Activated T-cell treated with anti-CD3 and anti-CD28 coated beads, Interleukin-2, amount 50 U/mL, for 72 hours (primary cell): ENCODE measurements at places on chromosomes 3 and 15.

DNA sequence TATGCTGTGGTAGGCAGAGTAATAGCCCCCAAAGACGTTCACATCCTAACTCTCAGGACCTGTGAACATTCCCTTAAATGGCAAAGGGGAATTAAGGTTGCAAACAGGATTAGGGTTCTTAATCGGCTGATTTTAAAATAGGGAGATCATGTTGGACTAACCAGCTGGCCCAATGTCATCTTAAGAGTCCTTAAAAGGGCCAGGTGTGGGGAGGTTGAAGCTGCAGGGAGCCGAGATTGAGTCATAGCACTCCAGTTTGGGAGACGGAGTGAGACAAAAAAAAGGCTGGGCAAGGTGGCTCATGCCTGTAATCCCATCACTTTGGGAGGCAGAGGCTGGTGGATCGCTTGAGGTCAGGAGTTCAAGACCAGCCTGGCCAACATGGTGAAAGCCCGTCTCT, 1.6 kb upstream of the FLNB start:
- peaks cover 24% of the 10 kb centered on the region for H3K4me1 ChIP-seq
- no peaks in the 10 kb centered on the region for H3K27me3 ChIP-seq
- H3K27ac ChIP-seq = no peak overlapping the region
- H3K36me3 ChIP-seq = no peaks in the 10 kb centered on the region
- no peak overlapping the region for H3K4me3 ChIP-seq

DNA sequence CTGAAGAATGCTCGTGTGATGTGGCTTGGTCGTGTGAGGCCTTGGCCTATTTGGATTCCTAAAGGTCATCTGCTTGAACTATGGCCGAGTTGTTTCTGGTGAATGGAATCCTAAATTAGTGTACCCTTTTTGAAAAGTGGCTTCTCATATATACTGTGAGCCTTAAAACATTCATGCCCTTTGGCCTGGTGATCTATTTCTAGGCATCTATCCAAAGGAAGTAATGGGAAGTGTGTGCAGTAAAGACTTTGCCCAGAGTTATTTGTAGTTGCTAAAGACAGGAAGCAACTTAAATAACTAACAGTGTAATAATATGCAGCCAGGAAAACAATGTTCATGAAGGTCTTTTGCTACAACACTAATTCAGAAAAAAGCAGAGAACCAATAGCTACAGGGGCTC, 3.0 kb downstream of the DGKG start:
- no peak overlapping the region for H3K27ac ChIP-seq
- H3K36me3 ChIP-seq = no peaks in the 10 kb centered on the region
- peaks cover 69% of the 10 kb centered on the region for H3K27me3 ChIP-seq
- no peak for DNase-seq

DNA sequence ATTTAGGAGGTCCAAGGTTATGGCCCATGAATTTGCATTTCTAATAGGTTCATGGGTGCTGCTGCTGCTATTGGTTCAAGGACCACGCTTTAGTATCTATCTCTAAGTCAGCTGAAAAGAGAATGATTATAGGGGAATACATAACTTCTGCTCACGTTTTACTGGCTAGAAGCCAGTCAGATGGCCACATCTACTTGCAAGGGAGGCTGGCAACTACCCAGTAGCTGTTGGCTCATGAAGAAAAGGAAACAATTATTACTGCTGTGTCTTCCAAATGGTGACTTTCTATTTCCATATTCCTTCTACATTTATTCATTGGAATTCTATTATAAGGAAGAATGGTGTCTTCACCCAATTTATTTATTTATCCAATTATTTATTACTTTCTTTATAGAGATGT, 54.2 kb downstream of the SLC25A36 start:
- H3K36me3 ChIP-seq = no peaks in the 10 kb centered on the region
- no peak for DNase-seq
- H3K4me3 ChIP-seq = no peak overlapping the region

GRCh38 chr15:51969728-51970127, 1.9 kb downstream of the LEO1 start:
- H3K27ac ChIP-seq = no peak overlapping the region
- no peaks in the 10 kb centered on the region for H3K27me3 ChIP-seq
- peaks cover 39% of the 10 kb centered on the region for H3K4me1 ChIP-seq
- H3K36me3 ChIP-seq = peaks cover 18% of the 10 kb centered on the region
- H3K4me3 ChIP-seq = peak overlapping the region; percentile 97
- DNase-seq = no peak

DNA sequence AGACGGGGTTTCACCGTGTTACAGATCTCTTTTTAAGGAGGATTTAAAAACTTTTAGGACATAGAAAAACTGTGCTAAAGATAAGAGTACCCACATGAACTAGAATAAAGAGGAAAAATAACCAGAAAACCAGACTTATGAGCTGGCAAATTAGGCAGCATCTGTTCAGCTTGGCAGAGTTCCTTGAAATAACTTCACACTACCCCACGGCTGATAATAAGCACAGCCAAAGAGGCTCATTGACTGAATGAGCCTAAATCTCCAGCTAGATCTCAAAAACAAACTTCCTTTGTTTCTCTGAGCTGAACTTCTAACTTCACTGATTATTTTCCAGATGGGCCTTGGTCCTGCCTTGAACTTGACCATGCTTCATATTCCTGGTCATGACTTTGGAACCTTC, 26.7 kb upstream of the PIK3R4 start:
- H3K4me3 ChIP-seq = no peak overlapping the region
- no peak overlapping the region for H3K27ac ChIP-seq
- peaks cover 24% of the 10 kb centered on the region for H3K27me3 ChIP-seq
- no peak for DNase-seq
- no peaks in the 10 kb centered on the region for H3K4me1 ChIP-seq
- no peaks in the 10 kb centered on the region for H3K36me3 ChIP-seq

DNA sequence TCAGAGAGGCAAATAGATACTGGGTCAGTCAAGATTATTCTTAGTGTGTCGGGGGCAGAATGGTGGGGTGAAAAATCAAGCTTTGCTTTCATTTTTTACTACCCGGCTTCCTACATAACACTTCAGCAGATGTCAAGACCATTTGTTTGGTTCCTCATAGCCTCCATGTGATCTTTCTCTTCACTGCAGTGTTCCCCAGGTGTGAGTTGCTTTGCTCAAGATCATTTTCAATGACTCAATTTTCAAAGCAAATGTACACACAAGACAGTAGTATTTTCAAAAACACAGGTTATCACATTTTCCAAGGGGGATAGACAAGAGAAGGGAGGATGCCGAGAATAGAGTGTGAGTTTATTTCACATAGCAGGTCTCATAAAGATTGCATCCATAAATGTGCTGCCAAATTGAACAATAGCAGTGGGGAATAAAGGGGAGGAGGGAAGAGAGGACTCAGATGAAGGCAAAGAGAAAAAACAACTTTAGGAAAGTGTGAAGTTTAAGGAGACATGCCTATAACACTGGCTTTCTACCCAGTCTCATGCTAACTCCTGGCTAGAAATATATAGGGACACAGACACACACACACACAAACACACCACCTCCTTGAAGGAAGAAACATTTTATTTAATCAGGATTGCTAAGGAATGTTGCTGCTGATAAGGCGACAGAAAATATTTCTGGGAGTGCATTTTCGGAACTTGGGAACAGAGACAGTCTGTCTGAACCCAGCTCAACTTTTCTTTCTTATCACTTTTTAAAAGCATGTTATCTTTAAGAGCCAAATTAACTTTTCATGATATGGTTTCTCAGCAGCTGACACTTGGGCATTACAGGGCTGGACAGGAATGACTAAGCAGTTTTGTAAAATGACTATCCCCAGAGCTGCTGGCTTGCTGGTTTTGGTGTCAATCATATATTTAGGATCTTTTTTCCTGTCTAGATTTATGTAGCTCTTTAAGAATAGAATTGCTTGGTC, 402.4 kb downstream of the RBMS3 start:
- no peak overlapping the region for H3K27ac ChIP-seq
- peaks cover 21% of the 10 kb centered on the region for H3K27me3 ChIP-seq
- peak; percentile 7 for DNase-seq
- H3K4me3 ChIP-seq = peak overlapping the region; percentile 16

- H3K4me3 ChIP-seq = peak overlapping the region; percentile 70
- H3K36me3 ChIP-seq = peaks cover 11% of the 10 kb centered on the region
- H3K4me1 ChIP-seq = peaks cover 58% of the 10 kb centered on the region
- H3K27ac ChIP-seq = peak overlapping the region; percentile 94
Measured at GRCh38 chr3:188339410-188340295, 185.7 kb downstream of the LPP start.
